NCI-H524 treated with DMSO at 0.1 percent for 48 hours (cell line): ENCODE measurements at places on chromosomes 2 and 18.

GRCh38 chr2:174222154-174222553 lies 26.2 kb downstream of the OLA1 start:
- DNase-seq = no peak

GRCh38 chr2:189709501-189710221 lies 35.2 kb downstream of the ANKAR start:
- no peak for DNase-seq

DNA sequence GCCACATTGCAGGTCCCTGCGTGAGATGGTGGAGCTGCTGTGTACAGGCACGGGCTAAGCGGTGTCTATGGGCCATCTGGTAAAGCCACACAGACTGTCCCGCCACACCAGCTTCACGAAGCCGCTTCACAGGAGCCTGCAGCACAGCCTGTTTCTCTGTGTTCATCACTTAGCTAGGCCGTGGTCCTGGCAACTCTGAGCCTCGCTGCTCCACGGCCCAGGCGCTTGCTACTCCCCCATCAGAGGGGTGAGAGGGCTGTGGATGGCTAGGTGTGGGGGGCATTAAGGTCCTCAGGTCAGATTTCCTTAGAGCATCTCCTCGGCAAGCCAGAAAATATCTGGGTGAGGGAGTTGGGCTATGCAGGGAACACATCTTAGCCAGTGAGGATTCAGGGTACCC lies 225.7 kb downstream of the GLI2 start:
- DNase-seq = no peak

GRCh38 chr2:216695401-216695821 lies at the start of gene IGFBP5:
Gene IGFBP5, minus strand, starts transcription at chr2:216695549. Its CDS starts 774 bp downstream, at chr2:216694775.
- DNase-seq = peak; percentile 63

DNA sequence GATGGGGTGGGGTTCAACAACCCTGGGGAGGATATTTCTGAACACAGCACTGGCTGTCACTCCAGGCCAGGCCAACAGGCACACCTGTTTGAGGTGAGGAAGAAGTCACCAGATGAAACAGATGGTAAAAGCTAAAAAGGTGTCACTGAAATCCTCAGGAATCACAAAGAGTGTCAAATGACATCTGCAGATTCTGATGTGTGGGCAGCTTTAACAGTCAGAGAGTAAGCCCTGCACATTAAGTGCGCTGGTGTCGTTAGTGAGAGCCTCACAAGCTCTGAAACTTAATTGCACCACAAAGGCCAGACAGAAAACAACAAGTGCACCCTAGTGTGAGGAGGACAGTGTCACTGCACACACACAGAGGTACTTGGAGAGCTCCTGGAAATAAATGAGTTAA lies 13.6 kb downstream of the FLACC1 start:
- no peak for DNase-seq

DNA sequence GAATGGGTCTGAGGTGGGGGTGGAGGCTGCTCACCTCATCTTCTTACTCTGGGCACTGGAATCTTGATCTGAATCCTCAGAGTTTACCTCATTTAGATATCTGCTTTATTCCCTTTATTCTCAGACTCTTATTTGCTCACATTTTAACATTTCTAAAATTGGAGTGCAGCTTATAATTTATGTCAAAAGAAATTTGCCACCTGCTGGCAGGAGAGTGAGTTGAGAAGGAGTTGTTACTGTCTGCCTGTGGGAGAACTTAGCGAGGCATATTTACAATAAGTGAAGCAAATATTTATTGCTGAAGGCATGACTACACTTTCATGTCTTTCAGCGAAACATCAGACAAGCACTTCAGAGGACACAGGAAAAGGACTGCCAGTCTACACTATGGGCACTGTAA lies 16.4 kb upstream of the KIAA2012 start:
- no peak for DNase-seq

DNA sequence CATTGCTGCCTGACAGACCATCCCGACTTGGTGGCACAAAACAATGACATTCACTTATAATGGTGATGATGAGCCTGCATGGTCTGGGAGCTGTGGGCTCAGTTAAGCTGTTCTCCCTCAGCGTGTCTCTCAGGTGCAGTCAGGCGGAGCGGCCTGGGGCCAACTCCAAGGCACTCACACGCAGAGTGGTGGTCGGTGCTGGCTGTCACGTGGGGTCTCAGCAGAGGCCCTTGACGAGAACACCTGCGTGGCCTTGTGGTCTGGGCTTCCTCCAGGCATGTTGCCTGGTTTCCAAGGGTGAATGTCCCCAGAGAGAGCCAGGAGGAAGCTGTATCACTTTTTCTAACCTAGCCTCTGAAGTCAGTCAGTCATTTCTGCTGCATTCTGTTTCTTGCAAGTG lies 29.8 kb downstream of the ARMC9 start:
- DNase-seq = no peak

DNA sequence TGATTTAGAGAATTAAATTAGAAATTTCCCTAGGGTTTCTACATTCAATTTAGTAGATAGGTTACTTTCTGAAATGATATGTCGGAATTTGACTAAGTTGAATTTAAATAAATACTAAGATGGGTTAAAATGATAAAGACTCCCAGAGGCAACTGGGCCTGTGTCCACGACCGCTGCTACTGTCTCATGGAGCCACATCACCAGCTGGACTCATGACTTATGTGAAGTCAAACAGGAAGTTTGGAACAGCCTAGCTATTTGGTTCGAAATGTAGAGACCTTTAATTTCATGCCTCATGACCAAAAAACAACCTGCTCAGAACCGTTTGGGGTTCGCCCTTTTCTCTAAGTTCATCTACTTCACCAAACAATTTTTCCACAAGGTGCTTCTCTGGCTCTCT lies 22.2 kb downstream of the GRHL1 start:
- DNase-seq = no peak

DNA sequence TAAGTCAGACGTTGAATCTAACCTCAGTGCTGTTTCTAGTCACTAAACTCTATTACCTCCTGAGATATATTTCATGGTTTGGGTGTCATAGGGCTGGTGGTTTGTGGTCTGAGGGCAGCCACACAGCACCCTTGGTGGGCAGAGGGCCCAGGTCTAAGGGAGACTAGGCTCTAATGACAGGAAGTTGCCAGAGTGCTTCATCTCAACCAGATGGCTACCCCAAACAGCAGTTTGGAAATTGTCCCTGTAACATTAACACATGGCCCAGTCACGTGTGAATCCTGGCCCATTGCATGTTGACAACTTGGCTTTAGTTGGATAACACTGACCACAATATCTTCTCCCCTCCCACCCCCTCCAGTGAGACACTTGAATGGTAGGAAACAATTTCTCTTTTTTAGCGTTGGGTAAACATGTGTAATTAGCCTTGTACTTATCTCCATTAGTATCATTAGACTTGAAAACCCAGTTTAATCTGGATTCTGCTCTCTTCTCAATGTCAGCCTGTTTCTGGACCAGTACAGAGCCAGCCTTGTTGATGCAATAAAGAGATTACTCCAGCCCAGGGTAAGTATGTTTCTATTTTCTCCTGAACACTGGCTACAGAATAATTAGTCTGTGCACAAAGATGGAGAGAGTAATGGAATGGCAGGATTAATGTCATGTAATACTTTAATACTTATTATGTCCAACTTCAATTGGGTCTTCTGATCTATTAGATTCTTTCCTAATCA lies 187.8 kb upstream of the SIX3 start:
- peak; percentile 3 for DNase-seq

DNA sequence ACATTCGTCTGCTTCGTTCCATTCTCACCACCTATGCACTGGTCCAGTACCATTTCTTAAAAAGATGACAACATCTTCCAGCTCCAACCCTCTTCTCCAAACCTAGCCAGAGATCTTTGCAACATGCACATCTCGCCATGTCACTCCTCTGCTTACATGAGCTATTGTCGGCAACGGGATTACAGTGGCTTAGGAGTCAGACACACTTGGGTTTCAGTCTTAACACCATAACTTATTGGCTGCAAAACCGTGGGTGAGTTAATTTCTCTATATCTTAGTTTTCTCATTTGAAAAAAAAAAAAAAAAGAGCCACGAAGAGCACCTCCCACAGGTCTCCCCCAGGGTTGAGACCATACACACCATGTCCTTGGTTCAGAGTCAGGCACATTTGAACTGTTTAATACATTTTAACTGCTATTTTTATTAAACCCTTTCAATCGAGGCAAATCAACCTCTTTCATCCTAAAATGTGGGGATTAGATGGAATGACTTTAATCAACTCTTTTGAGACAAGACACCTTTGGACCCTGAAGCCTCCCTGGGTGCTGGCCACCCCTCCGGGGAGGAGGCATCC lies 889 bp downstream of the ANKRD29 start:
- DNase-seq = no peak

DNA sequence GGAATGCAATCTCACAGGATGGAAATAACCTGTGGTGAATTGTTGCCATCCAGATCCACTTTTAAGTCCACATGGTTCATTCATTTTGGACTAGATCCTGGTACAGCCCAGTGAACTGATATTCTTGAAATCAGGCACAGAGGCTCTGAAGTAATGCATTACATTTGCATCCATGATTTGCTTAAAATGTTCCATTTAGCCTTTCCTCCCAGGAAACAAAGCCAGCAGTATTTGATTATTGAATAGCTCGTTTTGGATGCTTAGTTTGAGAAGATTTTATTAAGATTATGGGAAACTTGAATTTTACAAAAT lies 995.8 kb upstream of the CDH2 start:
- no peak for DNase-seq

GRCh38 chr2:3073041-3073595 lies 304.5 kb downstream of the EIPR1 start:
- no peak for DNase-seq
